ENCODE measurements at places on chromosomes 2 and 18.
A peak's percentile ranks its signal among the peaks of the same experiment; 100 is the strongest.

DNA sequence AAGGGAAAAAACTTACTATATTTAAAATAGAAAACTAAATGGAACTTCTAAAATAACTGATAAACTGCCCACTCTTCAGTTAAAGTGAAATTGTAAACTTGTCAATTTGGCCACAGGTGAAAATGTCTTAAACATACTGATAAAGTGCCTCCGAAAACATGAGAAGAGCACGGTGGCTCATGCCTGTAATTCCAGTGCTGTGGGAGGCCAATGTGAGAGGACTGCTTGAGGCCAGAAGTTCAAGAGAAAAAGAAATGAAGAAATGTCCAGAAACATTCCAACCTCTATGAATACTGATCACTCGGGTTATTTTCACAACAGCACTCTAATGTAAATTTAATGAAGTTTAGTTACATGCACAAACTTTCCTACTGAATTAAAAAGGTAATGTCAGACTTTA lies 63.4 kb upstream of the DNER start:
- no peak for DNase-seq

DNA sequence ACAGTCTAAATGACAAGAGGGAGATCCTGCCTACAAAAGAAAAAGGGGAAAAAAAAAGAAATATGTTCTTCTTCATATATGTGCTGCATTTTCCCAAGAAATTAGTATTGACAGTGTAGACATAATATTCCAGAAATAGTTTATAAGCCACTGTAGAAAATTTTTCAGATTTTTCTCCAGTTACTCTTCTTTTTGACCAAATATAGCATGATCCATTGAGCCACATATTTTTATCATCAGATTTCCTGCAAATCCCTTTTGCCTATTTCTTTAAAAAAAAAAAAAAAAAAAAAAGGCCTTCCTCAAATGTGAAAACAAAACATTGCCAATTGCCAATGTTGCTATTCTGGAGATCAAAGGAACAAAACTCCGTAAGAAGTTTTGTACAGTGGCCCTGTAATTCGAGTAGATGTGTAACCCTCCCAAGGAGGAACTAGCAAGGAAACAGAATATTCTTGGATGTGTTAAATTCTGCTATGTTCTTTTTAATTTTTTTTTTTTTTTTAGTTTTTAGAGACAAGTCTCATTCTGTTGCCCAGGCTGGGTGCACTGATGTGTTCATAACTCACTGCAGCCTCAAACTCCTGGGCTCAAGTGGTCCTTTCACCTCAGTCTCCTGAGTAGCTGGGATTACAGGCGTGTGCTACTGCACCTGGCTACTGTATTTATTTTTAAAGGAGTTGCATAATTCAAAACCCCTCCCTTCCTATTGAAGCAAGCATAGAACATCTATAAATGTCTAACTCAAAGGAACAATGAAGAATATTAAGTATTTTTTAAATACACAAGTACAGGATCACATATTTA lies 12.5 kb upstream of the CABYR start:
- no peak for DNase-seq

- DNase-seq: no peak
These were observed 6.4 kb downstream of the ITGB1BP1 start for GRCh38 chr2:9416962-9417316.

DNA sequence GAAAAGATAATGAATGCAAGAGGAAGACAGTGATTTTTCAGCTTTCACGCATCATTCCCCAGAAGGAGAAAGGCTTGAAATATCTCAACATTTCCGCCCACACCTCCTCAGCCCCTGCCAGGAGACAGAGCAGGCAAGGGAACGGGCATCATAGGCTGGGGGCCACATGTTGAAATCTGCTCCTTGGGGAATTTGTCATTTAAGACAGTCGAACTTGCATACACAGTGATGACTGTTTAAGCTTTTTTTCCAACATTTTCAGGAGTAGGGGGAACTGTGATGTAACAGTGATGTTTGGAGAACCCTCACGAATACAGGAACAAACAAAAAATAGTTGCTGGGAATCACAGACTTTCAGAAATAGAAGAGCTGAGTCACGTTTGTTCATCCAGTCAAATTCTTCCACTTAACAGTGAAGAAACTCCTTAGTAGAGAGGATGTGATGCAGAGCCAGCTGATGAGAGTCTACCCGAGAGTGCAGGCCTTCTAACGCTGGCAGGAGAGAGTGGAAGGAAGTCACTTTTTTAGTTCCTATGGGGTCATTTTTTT lies 266.8 kb downstream of the ALPK2 start:
- DNase-seq: peak; percentile 93

GRCh38 chr2:100446696-100447095 lies 23.6 kb upstream of the NMS start:
- peak; percentile 1 for DNase-seq

- no peak for DNase-seq
These were observed 14.1 kb downstream of the PTPN18 start for GRCh38 chr2:130369965-130370341.

DNA sequence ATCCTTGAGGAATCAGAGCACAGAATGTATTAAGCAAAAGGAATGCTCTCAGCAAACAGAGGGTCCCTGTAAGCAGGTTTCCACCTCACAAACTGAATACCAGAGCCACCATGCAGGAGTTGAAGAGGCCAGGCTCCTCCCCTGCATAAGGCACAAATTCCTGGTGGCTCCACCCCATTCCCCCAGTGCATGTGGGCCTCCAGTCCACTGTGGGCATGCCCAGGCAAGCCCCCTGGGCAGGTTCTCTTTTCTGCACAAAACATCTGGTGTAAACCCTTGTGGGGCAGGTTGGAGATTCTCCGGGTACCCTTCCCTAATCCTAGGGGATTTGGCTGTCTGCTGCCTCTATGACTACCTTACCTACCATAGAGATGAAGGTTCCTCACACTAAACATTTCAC lies 166.5 kb downstream of the PTPRM start:
- peak; percentile 43 for DNase-seq

DNA sequence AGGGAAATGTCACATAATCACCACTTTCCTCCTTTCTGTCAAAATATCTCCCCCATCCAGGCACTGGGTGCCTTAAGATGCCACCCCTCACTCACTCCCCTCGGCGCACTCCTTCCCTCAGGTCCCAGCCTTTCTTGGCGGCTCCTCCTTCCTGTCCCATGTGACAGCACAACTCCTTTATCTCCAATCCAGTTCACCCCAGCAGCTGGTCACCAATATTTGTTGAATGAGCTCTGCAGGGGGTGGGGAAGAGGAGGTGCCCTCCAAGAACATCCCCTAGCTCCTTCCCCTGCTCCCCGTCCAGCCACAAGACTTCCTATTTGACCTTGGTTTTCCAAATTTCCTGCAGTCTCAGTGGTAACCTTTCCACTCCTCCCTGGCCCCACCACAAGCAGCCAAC lies 31.6 kb upstream of the ID2 start:
- no peak for DNase-seq

GRCh38 chr2:128374711-128375413 lies 56.2 kb upstream of the HS6ST1 start:
- DNase-seq: no peak

DNA sequence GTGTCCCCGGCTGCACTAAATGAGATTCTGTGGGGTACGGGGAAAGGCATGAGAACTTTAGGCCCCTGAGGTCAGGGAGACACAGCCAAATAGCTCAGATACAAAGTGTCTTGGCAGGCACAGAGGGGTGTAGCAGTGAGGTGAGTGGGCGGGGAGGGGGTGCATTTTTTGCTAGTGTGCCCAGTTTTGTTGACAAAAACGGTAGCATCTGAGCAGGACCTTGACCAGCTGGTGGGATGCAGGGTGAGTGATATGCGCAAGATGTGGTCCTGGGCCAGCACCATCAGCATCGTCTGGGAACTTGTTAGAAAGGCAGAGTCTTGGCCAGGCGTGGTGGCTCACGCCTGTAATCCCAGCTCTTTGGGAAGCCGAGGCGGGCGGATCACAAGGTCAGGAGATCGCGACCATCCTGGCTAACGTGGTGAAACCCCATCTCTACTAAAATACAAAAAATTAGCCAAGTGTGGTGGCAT lies 127.3 kb upstream of the LGALSL start:
- no peak for DNase-seq

GRCh38 chr18:69569133-69569532 lies 168.4 kb downstream of the DOK6 start:
- DNase-seq: no peak

DNA sequence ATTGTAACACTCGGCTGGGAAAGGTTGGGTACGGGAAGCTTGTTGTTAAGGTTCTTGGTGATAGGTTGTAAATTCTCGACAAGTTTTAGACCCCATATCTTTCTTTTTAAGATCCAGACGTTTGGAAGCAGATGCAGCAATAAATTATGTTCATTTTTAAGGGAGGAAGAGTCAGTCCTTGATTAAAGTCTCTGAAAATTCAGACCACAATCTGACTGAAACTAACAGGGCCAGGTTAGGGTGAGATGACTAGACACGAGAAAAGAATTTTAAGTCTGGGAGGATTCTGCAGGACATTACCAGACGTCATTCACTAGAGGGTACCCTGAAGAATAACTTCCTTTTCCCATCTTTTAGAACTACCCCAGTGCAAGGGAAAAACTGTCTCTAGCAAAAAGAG lies 16.1 kb downstream of the WIPF1 start:
- DNase-seq: no peak

DNA sequence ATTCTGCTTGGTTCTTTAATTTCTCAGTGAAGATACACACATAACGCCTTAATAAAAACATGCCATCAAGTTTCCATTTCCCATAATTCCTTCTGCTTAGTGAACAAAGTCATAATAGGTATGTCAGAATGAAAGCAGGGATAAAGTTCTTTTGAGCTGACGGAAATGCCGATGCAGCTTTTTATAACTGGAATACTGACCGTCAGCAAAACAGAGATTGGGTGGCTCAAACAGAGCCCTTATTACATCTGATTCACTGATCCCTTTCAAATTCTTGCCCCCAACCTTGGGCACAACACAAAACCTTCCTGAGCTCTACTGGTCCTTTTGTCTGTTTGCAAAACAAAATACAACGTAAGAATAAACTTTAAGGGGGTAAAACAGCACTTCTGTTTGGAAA lies 140.4 kb downstream of the CDH2 start:
- DNase-seq: no peak

DNA sequence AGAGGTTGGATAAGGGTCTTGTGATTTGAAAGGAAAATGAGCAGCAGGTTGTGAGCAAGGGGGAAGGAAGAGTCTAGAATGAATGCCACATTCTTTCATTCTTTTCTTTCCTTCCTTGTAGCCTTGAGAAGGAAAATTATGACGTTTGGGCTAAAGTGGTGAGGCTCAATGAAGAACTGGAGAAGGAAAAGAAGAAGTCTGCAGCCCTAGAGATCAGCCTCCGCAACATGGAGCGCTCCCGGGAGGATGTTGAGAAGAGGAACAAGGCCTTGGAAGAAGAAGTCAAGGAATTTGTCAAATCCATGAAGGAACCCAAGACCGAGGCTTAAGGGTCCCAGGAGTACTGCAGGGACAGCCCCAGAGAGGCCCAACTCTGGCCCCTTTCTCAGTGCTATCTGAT lies 45.3 kb downstream of the BMP10 start:
- no peak for DNase-seq

DNA sequence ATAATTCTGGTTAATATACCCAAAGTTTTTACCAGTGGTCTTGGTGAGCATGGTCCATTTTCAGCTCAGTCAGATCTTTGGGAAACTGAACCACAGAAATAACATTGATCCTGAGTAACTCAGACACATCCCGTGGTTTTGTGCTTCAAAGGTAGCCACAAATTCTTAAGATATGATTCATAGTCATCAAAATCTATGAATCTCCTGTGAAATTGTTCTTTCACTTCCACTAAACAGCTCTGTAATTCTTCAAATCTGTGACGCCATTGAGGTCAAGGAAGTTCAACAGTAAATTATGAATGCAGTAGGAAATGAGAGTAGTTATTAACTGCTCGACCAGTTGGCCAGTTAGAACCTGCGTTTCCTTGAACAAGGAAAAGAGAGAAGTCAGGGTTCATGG lies 147.3 kb downstream of the IRS1 start:
- DNase-seq: peak; percentile 96

DNA sequence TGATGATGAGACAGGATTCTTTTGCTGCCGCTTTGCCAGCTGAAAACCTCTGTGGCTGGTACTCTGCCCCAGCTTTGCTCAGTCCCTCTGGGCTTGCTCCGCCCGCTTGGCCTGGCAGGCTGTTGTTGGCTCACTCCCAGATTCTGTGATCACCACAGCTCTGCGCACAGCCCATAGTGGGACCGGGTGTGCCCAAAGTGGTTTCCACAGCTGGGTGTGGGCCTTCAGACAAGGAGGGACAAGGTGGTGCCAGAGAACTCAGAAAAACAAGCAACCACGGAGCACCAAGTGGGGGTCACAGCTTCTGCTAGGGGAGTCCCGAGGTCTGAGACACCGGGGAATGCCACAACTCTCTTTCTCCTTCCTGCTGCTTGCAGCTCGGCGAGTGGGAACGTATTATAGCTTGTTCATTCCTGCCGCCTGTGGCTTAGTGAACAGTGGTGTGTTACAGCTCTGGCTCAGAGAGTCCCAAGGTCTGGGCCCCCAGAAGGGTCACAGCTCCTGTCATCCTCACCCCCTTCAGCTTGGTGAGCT lies 9.2 kb upstream of the KYNU start:
- peak; percentile 98 for DNase-seq

DNA sequence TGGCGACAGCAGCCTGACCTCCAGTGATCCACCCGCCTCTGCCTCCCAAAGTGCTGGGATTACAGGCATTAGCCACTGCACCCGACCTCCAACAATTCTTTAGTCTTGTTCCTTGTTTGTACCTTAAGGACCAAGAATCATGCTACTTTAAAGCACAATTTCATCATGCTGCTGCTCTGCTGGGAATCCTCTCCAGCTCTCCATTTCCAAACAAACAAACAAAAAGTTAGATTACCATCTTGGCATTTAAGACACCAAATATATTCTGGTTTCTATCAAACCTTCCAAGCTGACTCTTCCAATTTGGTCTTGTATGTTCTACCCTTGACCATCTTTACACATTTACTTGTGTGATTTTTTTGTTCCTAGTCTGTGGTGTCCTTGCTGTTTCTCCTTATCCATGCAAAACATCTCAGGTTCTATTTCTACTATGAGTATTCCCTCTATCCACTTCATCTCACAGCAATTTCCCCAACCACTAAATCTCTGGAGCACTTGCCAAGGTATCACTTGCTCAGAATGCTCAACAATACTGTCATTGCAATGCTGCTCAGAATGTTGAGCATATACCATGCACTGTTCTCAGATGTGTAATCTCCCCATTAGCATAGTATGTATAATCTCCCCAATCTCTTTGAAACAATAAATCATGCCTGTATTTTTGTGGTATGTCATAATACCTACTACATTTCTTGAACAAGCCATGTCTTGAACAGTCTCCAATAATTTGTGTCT lies 73.2 kb upstream of the GALNT5 start:
- DNase-seq: peak; percentile 68

- no peak for DNase-seq
These were observed 3.1 kb upstream of the SNED1 start for GRCh38 chr2:240995041-240996021.

DNA sequence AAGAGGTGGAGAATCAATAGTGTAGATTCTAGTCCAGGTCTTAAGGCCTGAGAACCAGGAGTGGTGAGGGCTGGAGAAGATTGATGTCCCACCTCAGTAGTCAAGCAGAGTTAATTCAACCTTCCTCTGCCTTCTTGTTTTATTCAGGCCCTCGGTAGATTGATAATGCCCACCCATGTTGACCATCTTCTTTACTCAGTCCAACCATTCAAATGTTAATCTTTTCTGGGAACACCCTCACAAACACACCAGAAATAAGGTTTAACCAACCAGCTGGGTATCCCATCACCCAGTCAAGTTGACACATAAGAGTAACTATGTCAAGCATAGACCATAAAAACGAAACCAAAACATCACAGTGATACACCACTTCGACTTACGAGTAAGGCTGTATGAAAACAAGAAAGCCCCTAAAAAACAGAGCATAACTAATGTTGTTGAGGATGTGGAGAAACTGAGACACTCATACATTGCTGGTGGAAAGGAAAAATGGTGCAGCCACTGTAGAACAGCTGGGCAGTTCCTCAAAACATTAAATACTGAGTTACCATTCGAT lies 57.5 kb downstream of the SLC35F5 start:
- DNase-seq: no peak
